GM23338 (cell line): ENCODE measurements at places on chromosomes 7 and 10. TPM values are rescaled to one million over a fixed set of nuclear protein-coding genes. Genes with fewer than 3 reads are reported as not detected.

GRCh38 chr7:45646996-45647825 lies 73.0 kb downstream of the ADCY1 start:
- no peak overlapping the region for H3K4me3 ChIP-seq
- H3K27me3 ChIP-seq, result no peaks in the 10 kb centered on the region
- peak; percentile 10 for DNase-seq
- no peaks in the 10 kb centered on the region for H3K36me3 ChIP-seq
- no peak overlapping the region for H3K27ac ChIP-seq

GRCh38 chr7:90723866-90724265 lies 127.7 kb downstream of the CDK14 start:
- H3K27me3 ChIP-seq, result no peaks in the 10 kb centered on the region
- peaks cover 18% of the 10 kb centered on the region for H3K4me1 ChIP-seq
- DNase-seq, result no peak
- no peak overlapping the region for H3K4me3 ChIP-seq
- H3K36me3 ChIP-seq, result no peaks in the 10 kb centered on the region

GRCh38 chr10:61376908-61377368 lies 76.2 kb downstream of the TMEM26 start:
- H3K4me3 ChIP-seq, result no peak overlapping the region
- no peaks in the 10 kb centered on the region for H3K4me1 ChIP-seq
- H3K27me3 ChIP-seq, result no peaks in the 10 kb centered on the region
- no peak overlapping the region for H3K27ac ChIP-seq

The AQP1 gene
- polyA plus RNA-seq, result not detected in 2 replicates

DNA sequence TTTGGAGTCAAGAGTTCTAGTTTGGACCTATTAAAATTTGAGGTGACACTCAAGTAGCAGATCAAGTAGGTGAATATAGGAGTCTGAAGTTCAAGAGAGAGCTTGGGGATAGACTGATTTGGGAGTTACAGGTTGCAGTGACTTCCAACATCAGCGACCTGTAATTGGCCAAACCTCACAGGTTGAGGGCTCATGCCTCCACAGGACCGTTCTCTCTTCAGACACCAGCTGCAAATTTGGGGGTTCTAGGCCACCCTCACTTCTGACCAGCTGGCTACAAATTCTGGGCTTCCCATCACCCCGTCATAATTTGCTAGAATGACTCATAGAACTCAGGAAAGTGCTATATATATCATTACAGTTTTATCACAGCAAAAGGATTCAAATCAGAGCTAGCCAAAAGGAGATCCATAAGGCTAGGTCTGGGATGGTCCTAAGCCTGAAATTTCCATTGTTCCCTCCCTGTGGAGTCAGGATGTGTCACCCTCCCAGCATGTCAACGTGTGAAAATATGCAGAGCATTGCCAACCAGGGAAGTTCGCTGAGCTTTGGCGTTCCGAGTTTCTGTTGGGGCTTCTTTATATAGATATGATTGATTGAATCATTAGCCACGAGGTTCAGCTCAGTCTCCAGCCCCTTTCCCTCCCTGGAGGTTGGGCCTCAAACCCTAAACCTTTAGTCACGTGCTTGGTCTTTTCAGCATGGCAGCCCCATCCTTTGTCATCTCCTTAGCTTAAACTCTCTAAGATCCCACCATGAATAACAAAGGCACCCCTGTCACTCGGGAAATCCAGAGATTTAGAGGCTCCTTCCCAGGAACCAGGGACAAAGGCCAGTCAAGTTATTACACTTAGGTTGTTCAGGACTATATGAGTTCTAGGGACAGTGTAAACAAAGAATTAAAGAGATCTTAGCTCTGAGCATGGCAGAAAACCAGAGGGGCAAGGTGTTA lies 20.7 kb upstream of the ZNF212 start:
- peaks cover 16% of the 10 kb centered on the region for H3K36me3 ChIP-seq
- H3K27me3 ChIP-seq, result no peaks in the 10 kb centered on the region
- H3K27ac ChIP-seq, result no peak overlapping the region
- no peak for DNase-seq

The AKR1C8 gene
- not detected in 2 replicates for polyA plus RNA-seq

GRCh38 chr10:48363617-48364355 lies 57.3 kb downstream of the MAPK8 start:
- H3K4me3 ChIP-seq, result no peak overlapping the region
- H3K27ac ChIP-seq, result no peak overlapping the region
- 0 out of 2 replicates have a peak, but pooled peaks cover 5% of the 10 kb centered on the region for H3K4me1 ChIP-seq
- no peaks in the 10 kb centered on the region for H3K36me3 ChIP-seq
